ENCODE measurements at places on chromosomes 2 and 18.

- no peak for DNase-seq
Observed at GRCh38 chr18:2538844-2539243, 32.5 kb downstream of the METTL4 start.

GRCh38 chr2:86420913-86421312 is 20.3 kb upstream of the KDM3A start:
- DNase-seq = peak; percentile 31

DNA sequence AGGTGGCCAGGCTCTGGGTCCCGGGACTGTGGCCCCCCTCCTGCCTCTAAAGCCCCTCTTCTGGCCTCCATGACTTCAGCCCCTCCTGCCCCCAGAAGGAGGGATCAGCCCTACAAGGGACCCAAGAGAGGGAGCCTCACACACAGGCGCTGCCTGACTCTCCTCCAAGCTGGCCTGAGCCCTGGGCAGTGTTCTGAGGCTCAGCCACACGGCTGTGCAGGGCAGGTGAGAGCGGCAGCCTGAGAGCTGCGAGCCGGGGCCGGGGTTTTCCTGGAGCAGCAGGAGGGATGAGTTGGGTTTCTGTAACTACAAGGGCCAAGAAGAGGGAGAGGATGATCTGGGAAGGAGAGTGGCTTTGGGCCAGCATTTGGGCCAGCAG is 70.1 kb downstream of the HPCAL1 start:
- DNase-seq = no peak

GRCh38 chr2:218754201-218754600 is 27.7 kb upstream of the CYP27A1 start:
- DNase-seq = no peak

DNA sequence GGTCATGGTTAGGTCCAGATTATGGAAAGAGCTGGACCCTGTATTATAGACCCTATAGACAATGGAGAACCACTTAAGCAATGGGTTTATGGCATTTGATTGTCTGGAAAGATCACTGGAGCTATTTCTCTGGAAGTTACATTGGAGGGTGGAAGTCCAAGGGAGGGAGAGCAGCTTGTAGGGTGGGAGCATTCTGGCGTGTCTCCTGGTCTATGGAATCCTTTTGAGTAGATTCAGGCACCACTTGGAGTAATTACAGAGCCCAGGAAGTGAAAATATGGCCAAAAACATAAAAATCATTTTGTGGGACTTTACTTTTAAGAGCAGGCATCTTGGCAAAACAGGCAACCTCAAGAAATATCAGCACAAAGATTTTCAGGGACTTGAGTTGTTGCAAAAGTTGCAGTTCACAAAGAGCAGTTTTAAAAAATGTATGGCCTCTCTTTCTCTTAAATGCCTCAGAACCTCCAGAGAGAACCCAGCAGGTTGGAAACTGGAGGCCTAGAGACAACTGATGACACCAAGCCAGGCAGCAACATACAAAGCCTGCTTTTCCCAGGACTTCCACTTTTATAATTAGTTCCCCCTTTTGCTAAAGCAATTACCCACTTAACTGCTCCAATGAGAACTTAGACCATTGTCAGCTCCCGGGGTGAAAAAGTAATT is 331.0 kb downstream of the MYCN start:
- DNase-seq = no peak

GRCh38 chr2:232134939-232135338 is 173.4 kb downstream of the DIS3L2 start:
- DNase-seq = no peak

- DNase-seq = no peak
Observed at GRCh38 chr2:105416156-105416555, 17.3 kb upstream of the FHL2 start.

DNA sequence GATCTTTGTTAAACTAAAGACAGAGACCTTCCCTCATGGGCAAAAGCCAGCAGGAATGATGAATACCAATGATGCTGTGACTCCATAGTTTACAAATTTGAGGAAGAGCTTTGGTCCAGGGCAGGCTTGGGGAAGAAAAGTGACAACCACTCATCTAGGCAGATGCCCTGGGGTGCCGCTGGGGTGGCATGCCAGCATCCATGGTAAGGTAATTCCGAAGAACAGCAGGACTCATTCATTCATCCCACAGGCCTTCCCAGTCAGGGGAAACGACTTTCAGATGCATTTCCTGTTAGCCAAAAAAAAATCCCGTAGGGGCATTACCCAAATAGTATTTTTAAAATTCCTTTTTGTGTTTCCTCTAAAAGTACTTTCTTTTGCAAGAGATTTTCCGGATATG is 180.7 kb upstream of the SERPINE2 start:
- no peak for DNase-seq

DNA sequence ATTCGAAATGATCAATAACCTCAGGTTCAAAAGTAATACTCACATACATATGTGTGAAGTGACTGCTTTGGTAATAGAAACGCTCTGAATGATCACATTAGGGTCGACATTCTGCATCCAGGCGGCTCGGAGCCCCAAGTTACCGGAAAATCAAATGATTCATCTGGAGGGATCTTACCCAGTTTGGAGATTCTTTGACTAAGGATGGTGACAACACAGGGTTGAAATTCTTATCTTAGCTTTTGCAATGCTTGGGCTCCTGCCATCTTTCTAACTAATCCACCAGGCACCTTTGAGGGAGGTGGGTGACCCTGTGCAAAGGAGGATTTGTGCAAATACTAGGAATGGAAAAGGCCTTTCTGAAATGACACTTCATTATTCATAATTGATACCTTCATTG is 10.8 kb downstream of the GBX2 start:
- DNase-seq = no peak

GRCh38 chr2:217685255-217685605 is 317.6 kb downstream of the TNS1 start:
- no peak for DNase-seq

GRCh38 chr2:101344137-101344536 is 35.6 kb upstream of the RNF149 start:
- DNase-seq = no peak

DNA sequence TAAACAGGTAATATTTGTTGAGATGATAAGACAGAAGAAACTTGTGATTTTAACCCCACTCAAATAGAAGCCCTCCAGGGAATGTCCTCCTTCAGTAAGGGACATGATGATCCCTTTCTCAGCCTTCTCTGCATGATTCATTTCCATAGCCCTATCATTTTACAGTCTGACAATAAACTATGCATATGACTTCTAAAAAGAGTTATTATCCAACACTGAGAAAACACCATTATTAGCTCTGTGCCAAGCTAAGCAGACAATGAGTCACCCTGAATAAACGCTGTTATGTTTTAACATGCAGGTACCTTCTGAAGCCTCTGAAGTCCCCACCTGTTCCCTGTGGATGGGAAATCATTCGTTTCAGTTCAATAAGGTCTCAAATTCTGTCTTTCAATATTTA is 54.7 kb downstream of the DTNB start:
- DNase-seq = no peak

DNA sequence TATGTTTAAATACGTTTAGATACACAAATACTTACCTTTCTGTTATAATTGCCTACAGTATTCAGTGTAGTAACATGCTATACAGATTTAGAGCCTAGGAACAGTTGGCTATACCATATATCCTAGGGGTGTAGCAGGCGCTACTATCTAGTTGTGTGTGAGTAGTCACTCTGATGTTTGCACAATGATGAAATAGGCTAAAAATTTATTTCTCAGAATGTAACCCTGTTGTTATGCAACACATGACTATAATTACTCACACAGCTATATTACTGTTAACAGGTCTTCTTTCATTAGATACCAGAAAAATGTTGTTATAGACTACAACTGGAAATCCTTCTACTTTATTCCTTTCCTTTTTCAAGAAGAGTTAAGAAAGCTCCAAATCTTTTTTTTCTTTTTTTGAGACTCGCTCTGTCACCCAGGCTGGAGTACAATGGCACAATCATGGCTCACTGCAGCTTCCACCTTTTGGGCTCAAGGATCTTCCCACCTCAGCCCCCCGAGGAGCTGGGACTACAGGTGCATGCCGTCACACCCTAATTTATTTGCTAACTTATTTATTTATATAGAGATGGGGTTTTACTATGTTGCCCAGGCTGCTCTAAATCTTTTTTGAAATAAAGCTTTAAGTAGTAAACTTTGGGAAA is 48.5 kb downstream of the C2orf74 start:
- no peak for DNase-seq

- no peak for DNase-seq
Observed at GRCh38 chr18:50053111-50053510, 141.8 kb downstream of the MYO5B start.

GRCh38 chr18:1599196-1599595 is 694.5 kb downstream of the ADCYAP1 start:
- no peak for DNase-seq

- no peak for DNase-seq
Observed at GRCh38 chr2:182868054-182868796, 1.8 kb upstream of the FRZB start.

DNA sequence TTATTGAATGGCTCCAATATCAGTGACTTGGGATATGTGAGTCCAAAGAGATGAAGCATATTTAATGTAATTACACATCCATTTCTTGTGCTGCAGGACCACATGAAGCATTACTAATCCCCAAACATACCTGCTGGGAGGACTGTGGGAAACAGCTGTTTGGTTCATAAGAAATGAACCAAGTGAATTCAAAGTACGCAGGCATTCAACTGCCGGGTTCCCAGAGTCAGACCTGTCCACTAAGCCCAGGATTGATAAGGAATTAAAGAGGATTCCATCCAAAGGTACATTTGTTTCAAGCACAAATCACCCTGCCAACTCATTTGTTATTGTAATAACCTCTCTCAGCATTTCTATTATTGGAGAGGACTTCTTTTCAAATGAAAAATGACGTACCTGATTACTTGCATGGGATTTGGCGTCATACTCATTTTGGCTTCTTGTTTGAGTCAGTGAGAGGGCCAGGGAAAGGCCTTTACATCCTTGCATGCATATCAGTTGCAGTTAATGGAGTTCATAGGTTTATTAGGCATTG is 230.7 kb downstream of the TXNL1 start:
- no peak for DNase-seq

DNA sequence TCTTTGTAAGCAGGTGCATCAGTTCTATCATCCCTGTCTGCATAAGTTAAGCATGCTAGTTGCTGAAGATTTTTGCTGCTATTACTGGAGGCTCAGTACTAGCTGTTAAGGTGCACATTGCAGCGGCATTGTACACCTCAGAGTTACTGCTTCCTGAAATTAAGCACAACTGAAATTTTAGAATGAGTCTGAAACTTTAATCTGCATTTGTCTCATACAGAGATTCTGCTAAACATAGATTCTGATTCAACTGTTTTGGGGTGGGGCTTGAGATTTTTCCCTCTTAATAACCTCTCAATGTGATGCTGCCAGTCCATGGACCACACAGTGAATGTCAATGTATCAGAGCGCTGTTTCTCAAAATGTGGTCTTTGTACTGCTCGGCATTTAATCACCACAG is 585.7 kb upstream of the GCFC2 start:
- no peak for DNase-seq

GRCh38 chr2:37766106-37766505 is 94.7 kb upstream of the CDC42EP3 start:
- no peak for DNase-seq

DNA sequence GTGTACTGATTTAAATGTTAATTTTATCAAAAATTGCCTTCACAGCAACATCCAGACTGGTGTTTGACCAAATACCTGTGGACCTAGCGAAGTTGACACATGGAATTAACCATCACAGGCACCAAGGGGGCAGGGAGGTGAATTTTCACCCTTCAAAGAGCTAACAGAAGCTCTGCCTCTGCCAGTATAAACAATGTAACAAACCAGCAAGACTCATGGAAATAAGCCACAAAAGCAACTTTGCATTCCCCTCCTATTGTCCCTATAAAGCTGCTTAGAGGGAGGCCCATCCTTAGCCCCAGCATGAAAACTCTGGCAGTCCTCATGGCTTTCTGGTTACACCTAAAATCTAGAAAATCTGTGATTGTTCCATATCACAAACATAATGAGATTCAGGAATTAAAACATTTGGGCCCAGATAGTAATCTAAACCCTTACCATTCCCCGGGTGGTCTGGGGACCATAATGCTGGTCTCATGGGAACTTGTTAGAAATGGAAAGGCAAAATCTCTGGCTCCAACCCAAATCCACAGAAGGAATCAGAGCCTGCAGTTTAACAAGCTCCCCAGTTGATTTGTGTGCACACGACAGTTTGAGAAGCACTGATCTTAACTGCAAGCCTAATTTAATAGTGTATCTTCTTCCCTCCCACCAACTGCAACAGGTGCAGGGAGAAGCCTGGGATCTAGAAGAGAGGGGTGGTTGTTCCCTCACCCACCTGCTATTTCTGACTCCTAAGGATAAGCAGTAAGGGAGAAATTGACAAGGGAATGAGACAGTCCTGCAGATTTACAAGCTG is 23.1 kb downstream of the SERPINB11 start:
- DNase-seq = no peak

- no peak for DNase-seq
Observed at GRCh38 chr2:205066081-205066480, 520.8 kb downstream of the PARD3B start.

- no peak for DNase-seq
Observed at GRCh38 chr2:42169874-42170521, 845 bp downstream of the EML4 start.

GRCh38 chr2:171652416-171652785 is 34.9 kb upstream of the DYNC1I2 start:
- no peak for DNase-seq

- no peak for DNase-seq
Observed at GRCh38 chr2:1518867-1519530, 105.7 kb downstream of the TPO start.

DNA sequence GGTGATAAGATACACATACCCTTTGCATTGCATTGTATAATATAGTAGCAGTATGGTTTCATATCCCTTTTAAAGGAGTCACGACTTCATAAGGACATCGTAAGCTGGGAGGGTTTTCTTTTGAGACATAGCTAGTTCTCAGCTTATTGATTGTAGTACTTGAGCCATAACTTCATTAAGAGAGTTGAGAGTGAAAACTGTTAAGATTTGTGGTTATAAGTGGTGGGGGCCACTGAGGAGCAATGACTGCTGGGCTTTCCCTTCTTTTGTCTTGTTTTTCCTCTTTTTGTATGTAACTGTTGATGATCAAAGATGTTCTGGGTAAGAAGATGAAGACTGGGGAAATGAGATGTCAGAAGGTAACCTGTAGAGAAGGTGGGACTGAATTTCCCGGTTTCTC is 11.0 kb downstream of the EIF5B start:
- DNase-seq = no peak

DNA sequence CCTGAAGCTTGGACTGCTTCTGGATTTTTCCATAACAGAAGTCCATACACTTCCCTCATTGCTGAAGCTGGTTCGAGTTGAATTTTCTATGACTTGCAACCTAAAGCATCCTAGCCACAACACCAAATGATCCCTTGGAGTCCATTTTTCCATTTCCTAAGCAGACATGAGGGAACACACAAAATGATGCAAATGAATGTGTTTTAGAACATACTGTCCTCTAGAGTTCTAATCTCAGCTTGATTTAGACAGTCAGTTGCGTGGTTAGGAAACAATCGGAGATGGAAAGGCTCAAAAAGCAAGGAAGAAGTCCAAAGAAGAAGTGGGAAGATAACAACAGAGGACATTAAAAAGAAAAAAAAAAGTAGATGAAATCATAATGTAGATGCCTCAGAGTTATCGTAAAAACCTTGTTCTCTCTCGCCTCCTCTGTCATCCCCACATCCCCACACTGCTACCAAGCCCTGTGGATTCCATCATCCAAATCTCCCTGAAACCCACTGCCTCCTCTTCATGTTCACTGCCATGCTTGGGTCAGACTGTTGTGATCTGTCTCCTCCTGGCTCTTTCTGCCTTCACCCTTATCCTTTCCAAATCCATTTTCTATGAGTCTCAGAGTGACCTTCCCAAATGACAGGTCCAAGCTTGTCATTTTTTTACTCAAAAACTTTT is 58.4 kb downstream of the TMEM247 start:
- DNase-seq = no peak

GRCh38 chr2:207722773-207723424 is 11.5 kb downstream of the CCNYL1 start:
- DNase-seq = no peak
